ENCODE measurements at places on chromosomes 3 and 15.

DNA sequence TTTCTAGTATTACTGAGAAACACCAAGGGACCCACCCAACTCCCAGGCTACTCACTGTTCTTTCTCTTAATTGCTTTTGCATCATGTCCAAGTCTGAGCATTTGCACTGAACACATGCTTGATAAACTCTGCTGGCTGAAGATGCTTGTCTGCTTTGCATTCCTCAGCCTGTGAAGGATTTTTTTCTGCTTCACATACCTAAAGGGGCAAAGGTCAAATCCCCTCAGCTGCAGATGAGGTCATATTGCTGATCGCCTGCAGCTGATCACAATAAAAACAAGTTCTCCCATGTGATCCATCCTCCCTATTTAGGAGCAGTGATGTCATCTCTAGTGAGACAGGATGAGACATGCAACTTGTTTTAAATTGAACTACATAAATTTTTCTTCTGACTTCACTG lies 84.6 kb upstream of the DCBLD2 start:
- H3K4me3 ChIP-seq: no peak overlapping the region
- no peak for DNase-seq
- H3K4me1 ChIP-seq: peaks cover 2% of the 10 kb centered on the region
- no peaks in the 10 kb centered on the region for H3K36me3 ChIP-seq

DNA sequence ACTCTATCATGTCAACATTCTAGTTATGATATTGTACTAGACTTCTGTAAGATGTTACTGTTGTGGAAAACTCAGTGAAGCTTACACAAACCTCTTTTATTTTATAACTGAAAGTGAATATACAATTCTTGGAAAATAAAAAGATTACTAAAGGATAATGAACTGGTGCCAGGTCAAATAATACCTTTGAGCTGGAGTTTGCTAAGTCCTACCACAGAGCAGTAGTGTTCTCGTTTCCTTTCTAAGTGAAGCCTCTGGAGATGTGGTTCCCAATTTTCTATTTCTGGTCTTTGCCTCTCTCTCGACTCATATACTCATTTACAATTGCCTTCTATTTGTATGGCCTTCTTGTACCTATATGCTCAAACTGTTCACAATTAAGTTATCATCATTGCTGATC lies 942.9 kb downstream of the SQOR start:
- H3K36me3 ChIP-seq: no peaks in the 10 kb centered on the region
- no peak for DNase-seq
- H3K4me3 ChIP-seq: no peak overlapping the region
- H3K27ac ChIP-seq: no peak overlapping the region
- no peaks in the 10 kb centered on the region for H3K4me1 ChIP-seq

- peaks cover 72% of the 10 kb centered on the region for H3K36me3 ChIP-seq
- peaks cover 51% of the 10 kb centered on the region for H3K4me1 ChIP-seq
- DNase-seq: no peak
- no peaks in the 10 kb centered on the region for H3K27me3 ChIP-seq
Observed at GRCh38 chr15:92886815-92887214, 13.3 kb upstream of the CHD2 start.

- no peaks in the 10 kb centered on the region for H3K36me3 ChIP-seq
- no peak overlapping the region for H3K27ac ChIP-seq
- H3K4me3 ChIP-seq: no peak overlapping the region
- DNase-seq: no peak
- peaks cover 8% of the 10 kb centered on the region for H3K27me3 ChIP-seq
Observed at GRCh38 chr3:19202303-19202702, 54.0 kb downstream of the KCNH8 start.

- H3K36me3 ChIP-seq: no peaks in the 10 kb centered on the region
- no peak overlapping the region for H3K4me3 ChIP-seq
- no peak overlapping the region for H3K27ac ChIP-seq
- DNase-seq: no peak
Observed at GRCh38 chr3:40979962-40980361, 219.3 kb upstream of the CTNNB1 start.

- H3K27me3 ChIP-seq: peaks cover 23% of the 10 kb centered on the region
- H3K4me3 ChIP-seq: no peak overlapping the region
- H3K36me3 ChIP-seq: no peaks in the 10 kb centered on the region
- no peak for DNase-seq
- no peaks in the 10 kb centered on the region for H3K4me1 ChIP-seq
Observed at GRCh38 chr3:127410137-127410488, 122.3 kb upstream of the PRR20G start.
